Right lobe of liver (tissue), 6 donors: ENCODE measurements at places on chromosomes 12 and 14. TPM values are rescaled to one million over a fixed set of nuclear protein-coding genes. Genes with fewer than 3 reads are reported as not detected.

BCL11B gene
- 0.12 TPM for total RNA-seq

GRCh38 chr14:61345151-61345482, 23.7 kb downstream of the PRKCH start:
- H3K4me3 ChIP-seq, result no peak overlapping the region
- no peaks in the 10 kb centered on the region for H3K27me3 ChIP-seq
- H3K36me3 ChIP-seq, result no peaks in the 10 kb centered on the region
- H3K27ac ChIP-seq, result no peak overlapping the region

- H3K36me3 ChIP-seq, result no peaks in the 10 kb centered on the region
- no peak overlapping the region for H3K27ac ChIP-seq
- H3K4me1 ChIP-seq, result no peaks in the 10 kb centered on the region
- H3K27me3 ChIP-seq, result no peaks in the 10 kb centered on the region
- no peak overlapping the region for H3K4me3 ChIP-seq
Observed at GRCh38 chr12:94516985-94517384, 57.3 kb upstream of the CEP83 start.

DNA sequence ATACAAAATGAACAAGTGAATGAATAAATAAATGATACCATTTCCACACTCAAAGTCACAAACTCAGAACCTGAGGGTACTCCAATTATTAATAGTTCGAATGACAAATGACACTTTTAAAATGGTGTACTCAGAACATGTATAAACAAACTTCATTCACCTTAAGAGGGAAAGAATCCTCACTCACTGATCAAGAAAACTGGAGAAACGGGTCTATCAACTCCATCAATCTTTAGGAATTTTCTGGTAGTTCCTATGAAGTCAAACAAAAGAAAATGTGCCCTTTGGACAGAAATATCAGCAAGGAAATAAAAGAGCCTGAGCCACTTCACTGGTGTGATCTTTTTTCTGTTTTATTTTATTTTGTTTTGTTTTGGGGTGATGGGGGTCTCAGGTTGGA, 5.2 kb upstream of the NRDE2 start:
- H3K27me3 ChIP-seq, result no peaks in the 10 kb centered on the region
- H3K36me3 ChIP-seq, result no peaks in the 10 kb centered on the region
- no peak for DNase-seq
- H3K4me1 ChIP-seq, result no peaks in the 10 kb centered on the region
- no peak overlapping the region for H3K4me3 ChIP-seq
- H3K27ac ChIP-seq, result no peak overlapping the region

GRCh38 chr12:3741882-3742672, 10.8 kb downstream of the CRACR2A start:
- H3K27me3 ChIP-seq, result no peaks in the 10 kb centered on the region
- H3K27ac ChIP-seq, result no peak overlapping the region
- H3K4me3 ChIP-seq, result no peak overlapping the region
- no peaks in the 10 kb centered on the region for H3K36me3 ChIP-seq
- DNase-seq, result no peak

- no peaks in the 10 kb centered on the region for H3K27me3 ChIP-seq
- peaks cover 15% of the 10 kb centered on the region for H3K4me1 ChIP-seq
Observed at GRCh38 chr14:26765768-26766520, 168.1 kb upstream of the NOVA1 start.

DNA sequence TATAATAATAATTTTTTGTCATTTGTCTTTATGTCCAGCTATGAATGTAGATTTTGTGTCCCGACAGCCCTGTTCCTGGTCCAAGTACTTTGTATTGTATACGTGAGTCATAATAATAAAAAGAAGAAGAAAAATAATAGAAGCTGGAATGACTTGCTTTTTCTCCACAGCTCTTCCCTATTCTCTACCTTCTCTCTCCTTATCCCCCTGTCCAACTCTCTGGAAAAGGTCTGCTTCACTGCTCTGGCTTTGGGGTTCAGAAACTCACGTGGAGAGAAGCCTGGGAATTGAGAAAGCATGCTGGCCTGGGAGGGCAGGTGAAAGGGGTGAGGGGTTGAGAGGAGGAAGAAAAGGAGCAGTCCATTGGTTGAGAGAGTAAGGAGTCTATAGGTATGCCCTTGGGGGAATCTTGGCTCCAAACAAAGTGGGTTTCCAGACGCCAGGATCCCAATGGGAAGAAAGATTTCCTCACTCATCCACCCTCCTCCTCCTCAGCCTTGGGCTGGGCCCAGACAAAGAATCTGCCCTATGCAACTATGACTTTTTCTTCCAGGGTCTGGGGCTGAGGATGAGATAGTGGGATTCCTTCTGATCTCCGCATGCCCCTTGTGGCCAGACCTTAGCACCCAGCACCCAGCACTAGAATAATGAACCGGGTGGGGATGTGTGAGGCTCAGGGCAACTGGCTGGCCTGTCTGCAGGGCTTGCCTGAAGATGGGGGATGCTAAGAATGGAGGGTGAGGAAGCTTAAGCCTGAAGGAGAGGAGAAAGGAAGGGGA, 4.0 kb downstream of the HOXC8 start:
- H3K36me3 ChIP-seq, result no peaks in the 10 kb centered on the region
- no peak for DNase-seq
- H3K27ac ChIP-seq, result no peak overlapping the region
- H3K27me3 ChIP-seq, result no peaks in the 10 kb centered on the region
- no peaks in the 10 kb centered on the region for H3K4me1 ChIP-seq

GRCh38 chr12:50088577-50089335, 3.6 kb downstream of the SMARCD1 start:
- no peak overlapping the region for H3K27ac ChIP-seq
- H3K27me3 ChIP-seq, result no peaks in the 10 kb centered on the region
- no peak overlapping the region for H3K4me3 ChIP-seq
- no peaks in the 10 kb centered on the region for H3K36me3 ChIP-seq
- no peak for DNase-seq

GRCh38 chr14:69006346-69006745, 27.2 kb upstream of the ACTN1 start:
- no peak overlapping the region for H3K27ac ChIP-seq
- H3K4me3 ChIP-seq, result no peak overlapping the region
- no peak for DNase-seq
- H3K4me1 ChIP-seq, result no peaks in the 10 kb centered on the region

DNA sequence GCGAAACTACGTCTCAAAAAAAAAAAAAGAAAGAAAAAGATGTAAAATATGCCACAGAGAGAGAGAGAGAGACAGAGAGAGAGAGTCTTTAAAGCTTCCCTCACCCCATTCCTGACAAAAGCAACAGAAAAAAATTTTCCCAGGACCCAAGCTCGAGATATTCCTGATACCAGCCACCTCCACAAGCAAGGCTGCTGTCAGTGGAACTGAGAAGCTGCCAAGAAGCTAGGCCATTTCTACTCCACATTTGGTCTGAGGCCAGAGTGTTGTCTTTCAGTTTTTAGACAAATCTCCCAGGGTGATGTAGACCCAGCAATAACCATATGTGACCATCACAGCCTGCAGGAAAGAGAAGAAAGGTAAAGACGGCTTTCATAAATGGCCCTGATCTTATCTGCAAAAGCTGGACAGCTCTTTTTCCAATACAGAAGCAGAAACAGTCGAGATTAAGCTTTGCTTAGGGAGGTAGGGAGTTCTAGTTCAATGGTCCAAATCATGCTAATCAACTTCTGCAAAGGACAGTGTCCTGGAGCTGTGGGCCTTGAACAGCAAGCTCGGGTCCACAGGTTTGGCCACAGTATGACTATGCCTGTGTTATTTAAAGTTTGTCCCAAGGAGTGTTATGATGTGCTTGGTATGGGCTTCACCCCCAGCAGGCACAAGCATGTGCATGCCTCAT, 130.3 kb upstream of the NUDT4 start:
- H3K4me3 ChIP-seq, result no peak overlapping the region
- no peaks in the 10 kb centered on the region for H3K36me3 ChIP-seq
- no peaks in the 10 kb centered on the region for H3K27me3 ChIP-seq
- H3K4me1 ChIP-seq, result peaks cover 14% of the 10 kb centered on the region
- DNase-seq, result no peak

- H3K4me3 ChIP-seq, result no peak overlapping the region
- no peak overlapping the region for H3K27ac ChIP-seq
- no peaks in the 10 kb centered on the region for H3K36me3 ChIP-seq
Observed at GRCh38 chr12:94140556-94140955, 7.8 kb upstream of the PLXNC1 start.

GRCh38 chr12:13472690-13473089, 276.2 kb downstream of the EMP1 start:
- H3K27me3 ChIP-seq, result no peaks in the 10 kb centered on the region
- H3K4me1 ChIP-seq, result no peaks in the 10 kb centered on the region
- no peak overlapping the region for H3K4me3 ChIP-seq
- no peaks in the 10 kb centered on the region for H3K36me3 ChIP-seq

DNA sequence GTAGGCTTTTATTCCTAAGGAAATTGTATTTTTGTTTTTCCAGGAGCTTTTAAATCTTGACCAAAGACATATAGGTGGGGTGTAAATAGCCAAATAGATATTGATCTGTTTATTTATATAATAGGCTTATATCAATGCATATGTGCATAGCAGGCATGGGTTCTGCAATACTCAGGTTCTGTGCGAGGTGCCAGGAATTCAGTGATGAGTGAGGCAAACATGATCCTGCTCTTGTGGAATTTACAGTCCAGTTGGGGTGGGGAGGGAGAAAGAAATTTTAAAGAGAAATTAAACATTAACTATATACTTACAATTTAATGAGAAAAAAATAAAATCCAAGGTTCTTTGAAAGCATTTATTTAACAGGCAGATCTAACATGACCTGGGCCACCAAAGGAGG, 160.3 kb upstream of the HIF1A start:
- no peak overlapping the region for H3K4me3 ChIP-seq
- H3K27me3 ChIP-seq, result no peaks in the 10 kb centered on the region
- no peaks in the 10 kb centered on the region for H3K4me1 ChIP-seq
- DNase-seq, result no peak

DNA sequence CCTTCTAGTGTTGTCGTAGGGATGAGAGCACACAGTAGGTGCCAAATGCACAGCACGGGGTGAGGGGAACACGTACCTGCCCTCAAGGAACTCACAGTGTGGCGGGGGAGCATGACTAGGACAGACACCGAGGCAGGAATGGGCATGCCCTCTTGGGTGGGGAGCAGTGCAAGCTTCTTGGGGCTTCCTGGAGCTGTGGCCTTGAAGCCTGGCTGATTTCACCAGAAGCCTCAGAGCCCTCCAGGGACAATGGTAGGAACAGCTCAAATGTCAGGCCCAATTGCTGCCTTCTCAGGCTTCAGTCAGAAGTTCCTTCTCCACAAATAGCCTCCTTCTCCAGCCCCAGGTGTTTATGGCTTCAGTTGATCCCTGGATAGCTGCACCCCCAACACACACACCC, 43.4 kb downstream of the TEAD4 start:
- H3K4me3 ChIP-seq, result no peak overlapping the region
- H3K27ac ChIP-seq, result no peak overlapping the region
- DNase-seq, result no peak
- no peaks in the 10 kb centered on the region for H3K36me3 ChIP-seq
- no peaks in the 10 kb centered on the region for H3K27me3 ChIP-seq

DNA sequence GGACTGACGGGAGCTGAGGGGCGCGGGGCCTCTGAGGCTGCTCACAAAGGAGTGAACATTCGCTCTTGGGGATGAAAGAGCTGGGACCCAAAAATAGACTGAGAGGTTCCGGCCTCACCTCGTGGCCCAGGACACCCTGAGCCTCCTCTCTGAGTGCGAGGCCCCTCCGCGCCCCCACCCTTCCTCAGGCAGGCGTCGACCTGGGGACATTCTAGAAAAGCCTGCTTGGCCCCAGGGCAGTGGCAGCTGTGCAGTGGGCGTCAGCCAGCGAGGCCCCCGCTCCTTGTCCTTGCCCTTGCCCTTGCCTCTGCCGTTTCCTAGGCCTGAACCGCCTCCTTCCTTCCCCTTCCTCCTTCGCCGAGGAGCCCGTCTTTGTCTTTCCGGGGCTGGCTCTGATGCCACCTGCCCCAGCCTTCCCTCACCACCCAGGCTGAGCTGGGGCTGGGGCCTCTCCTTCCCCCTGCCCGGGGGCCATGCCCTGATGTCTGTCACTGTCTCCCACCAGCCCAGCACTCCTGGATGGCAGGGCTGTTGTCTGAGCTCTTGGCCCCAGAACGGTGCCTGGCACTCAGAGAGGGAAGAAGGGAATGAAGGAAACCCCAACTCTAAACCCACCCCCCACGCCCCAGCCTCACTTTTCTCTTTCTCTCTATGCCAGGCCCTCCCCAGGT, 208.2 kb upstream of the RTL1 start:
- H3K36me3 ChIP-seq, result no peaks in the 10 kb centered on the region
- no peaks in the 10 kb centered on the region for H3K27me3 ChIP-seq
- no peak for DNase-seq
- H3K4me1 ChIP-seq, result no peaks in the 10 kb centered on the region
- H3K27ac ChIP-seq, result no peak overlapping the region
- H3K4me3 ChIP-seq, result no peak overlapping the region

GRCh38 chr12:117967043-117967442, 1.7 kb downstream of the KSR2 start:
- no peaks in the 10 kb centered on the region for H3K4me1 ChIP-seq
- no peak overlapping the region for H3K4me3 ChIP-seq
- no peak overlapping the region for H3K27ac ChIP-seq
- no peaks in the 10 kb centered on the region for H3K36me3 ChIP-seq
- DNase-seq, result no peak

- no peak for DNase-seq
- H3K27me3 ChIP-seq, result no peaks in the 10 kb centered on the region
- no peaks in the 10 kb centered on the region for H3K4me1 ChIP-seq
- no peaks in the 10 kb centered on the region for H3K36me3 ChIP-seq
- H3K4me3 ChIP-seq, result no peak overlapping the region
Observed at GRCh38 chr12:68080577-68080976, 79.0 kb downstream of the IFNG start.

DNA sequence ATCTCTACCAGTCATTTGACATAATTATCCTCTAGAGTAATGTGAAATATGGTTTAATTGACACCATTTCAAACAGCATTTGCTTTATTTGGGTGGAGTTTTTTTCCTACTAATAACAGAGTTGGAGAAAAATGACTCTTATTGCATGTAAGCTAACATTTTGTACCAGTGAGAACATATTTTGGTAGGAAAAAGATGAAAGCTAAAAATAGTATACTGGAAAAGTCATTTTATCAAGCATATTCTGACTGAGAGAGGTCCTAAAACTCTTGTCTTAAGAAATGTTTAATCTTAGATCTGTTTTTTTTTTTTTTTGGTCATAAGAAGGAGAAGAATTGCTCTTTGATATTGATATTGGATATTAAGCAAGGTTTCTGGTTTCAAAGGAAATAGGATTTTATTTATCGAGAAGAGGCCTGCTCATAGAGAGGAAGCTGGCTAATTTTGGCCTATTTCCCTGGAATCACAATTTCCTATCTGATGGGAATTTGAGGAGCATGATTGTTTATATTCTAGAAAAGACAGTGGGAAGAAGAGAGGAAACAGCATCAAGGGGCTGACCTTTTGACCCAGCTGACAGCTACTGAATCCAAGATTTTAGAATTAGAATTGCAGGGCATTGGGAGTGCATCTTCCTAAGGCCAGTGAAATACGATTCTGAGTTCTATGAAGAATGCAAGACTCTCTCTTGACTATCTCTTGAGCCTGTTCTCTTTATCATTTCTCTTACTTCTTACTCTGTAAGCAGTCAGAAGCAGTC, 19.4 kb downstream of the OTOGL start:
- H3K27ac ChIP-seq, result no peak overlapping the region
- no peak overlapping the region for H3K4me3 ChIP-seq
- H3K27me3 ChIP-seq, result no peaks in the 10 kb centered on the region
- no peaks in the 10 kb centered on the region for H3K4me1 ChIP-seq
- DNase-seq, result no peak

- no peaks in the 10 kb centered on the region for H3K36me3 ChIP-seq
- H3K27me3 ChIP-seq, result no peaks in the 10 kb centered on the region
- H3K4me1 ChIP-seq, result peaks cover 2% of the 10 kb centered on the region
- H3K4me3 ChIP-seq, result no peak overlapping the region
Observed at GRCh38 chr14:29681316-29681715, 246.3 kb downstream of the PRKD1 start.
